ENCODE measurements at places on chromosomes 4 and X.

- DNase-seq = no peak
Observed at GRCh38 chrX:981791-982626, 230.4 kb downstream of the CRLF2 start.

GRCh38 chr4:73452953-73453700, 17.1 kb downstream of the AFP start:
- no peak for DNase-seq

DNA sequence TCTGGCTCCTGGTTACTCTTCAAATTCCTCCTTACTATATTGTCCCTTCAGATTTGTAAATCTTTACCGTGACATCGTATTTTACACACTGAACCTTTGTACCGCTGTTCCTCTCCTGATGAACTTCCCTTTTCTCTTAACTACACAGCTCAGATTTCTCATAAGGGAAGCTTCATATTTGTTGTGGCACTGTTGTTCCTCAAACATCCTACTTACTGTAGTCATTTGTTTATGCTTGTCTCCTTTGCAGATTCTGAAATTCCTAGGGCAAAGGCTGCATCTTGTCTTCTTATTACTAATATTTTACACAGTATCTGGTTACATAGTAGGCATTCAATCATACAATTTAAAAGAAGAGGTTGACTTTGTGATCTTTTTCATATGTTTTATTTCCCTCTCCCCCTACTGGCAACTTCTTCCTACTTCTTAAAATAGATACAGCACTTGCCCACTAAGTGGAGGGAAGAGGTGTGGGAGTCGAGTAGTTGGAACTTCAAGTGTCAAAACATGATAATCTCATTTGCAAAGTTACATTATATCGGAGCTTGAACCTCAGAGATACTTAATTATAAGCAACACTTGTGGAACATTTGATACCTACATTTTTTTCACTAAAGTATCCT, 50.0 kb downstream of the TET2 start:
- DNase-seq = peak; percentile 29

- no peak for DNase-seq
Observed at GRCh38 chr4:121130326-121130660, 33.8 kb downstream of the TNIP3 start.

DNA sequence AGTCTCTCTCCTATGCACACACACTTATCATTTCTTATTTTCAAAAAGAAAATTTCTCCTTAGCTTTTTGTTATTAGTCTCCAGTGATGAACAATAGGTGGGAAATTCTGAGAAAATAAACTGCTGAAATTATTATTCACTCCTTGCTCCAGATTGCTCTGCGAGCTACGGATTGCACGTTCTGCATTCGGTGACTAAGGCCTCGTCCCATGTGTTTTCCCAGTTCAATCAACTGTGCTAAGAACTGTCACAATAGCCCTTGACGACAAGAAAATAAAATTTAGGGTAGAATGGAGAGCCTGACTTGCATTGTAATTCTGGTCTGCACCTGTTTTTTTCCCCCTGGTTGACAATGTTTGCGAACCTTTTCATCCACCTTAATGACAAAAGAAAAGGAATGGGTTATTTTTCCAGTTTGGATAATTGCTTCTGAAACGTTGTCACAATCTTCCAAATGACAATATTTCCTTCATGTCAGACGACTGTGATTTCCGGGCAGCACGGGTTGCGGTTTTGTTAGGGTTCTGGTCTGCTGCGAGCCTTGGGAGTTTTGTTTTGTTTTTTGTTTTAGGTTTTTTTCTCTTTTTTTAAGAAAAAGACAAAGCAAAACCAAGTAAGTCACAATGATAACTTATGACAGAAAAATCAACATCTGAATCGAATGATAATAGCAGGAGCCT, 124.5 kb upstream of the NOCT start:
- no peak for DNase-seq

- peak; percentile 79 for DNase-seq
Observed at GRCh38 chr4:26081795-26082498, 167.9 kb downstream of the SMIM20 start.
